ENCODE measurements at places on chromosomes 11 and 22.

DNA sequence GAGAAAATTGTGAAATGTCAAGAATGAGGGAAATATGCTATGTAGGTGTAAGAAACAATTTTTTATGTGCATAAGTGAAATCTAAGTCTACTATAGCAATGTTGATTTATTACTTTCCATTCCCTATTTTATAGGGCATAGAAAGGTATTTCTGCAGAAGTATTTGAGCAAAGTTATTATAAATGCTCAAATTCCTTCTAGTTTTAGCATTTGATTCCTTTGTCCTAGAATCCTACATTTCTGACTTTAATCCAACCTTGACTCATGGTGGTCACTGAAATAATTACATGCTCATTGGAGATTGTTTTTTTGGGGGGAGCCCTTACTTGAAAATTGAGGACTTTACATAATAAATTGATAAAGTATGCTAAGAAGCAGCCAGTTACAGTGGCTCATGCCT lies 716.6 kb upstream of the LUZP2 start:
- no peak for DNase-seq

GRCh38 chr11:83317757-83318690 lies 31.9 kb upstream of the CCDC90B start:
- no peak for DNase-seq

- DNase-seq = no peak
These were observed 33.0 kb downstream of the YWHAH start for GRCh38 chr22:31977141-31977841.

DNA sequence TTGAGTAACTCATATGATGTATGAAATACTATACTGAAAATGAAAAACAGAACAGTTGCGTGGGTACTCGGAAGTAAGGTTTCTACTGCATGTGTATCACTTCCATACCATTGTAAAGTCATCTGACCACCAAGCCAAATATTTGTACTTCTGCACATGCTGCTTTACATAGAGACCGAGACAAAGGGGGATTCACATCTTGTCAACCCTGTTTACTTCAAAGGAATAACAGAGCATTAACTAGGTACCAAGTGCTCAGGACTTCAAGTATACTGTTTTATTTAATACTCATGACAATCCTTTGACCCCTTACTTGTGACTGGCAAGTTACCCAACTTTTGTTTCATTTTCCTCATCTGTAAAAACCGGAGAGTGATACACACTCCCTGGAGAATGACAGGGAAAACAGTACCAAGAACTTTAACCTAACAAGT lies 9.9 kb downstream of the MAPK1 start:
- no peak for DNase-seq

GRCh38 chr11:35365961-35366360 lies 53.4 kb downstream of the SLC1A2 start:
- DNase-seq = no peak

DNA sequence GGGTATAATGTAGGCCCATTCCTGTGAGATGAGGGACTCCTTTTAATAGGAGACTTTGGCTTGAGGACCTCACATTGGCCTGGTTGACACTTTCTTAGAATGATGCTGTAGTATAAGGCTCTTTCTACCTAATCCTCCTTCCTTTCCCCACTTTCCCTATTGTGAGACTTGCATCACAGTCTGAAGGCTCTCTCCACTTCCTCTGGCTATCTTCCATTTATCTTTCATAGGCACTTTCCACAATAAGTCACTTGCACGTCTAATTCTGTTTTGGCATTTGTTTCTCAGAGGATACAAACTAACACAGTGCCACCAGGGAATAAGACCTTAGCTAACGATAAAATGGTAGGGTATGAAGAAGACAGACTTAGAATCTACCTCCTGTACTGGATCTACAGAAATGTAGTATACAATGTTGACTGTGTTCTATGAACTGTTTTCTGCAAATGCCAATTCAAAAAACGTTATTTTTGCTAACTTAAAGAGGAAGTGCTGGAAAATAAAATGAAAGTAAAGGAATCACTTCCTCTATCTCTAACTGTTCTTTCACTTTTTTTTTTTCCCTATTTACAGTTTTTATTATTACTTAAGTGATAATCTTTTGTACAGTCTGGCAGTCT lies 17.9 kb upstream of the PDE3B start:
- DNase-seq = no peak

DNA sequence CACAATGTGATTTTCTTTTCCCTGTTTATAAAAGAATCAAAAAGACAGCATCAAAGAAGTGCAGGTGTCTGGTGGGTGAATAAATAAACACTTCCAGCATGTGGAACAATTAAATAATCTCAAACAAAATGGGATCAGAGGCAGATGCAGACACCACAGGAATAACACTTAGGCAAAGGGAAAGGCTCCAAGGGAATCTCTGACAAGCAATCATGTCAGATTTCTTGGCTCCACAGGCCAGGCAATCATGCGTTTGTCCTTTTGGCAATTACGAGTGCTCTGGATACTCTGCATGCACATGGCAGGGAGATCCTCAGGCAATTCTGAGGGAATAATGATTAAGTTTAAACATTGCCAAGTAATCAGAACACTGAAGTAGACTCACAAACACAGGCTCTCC lies 403.5 kb upstream of the LUZP2 start:
- no peak for DNase-seq

GRCh38 chr11:107385361-107385981 lies 72.2 kb downstream of the CWF19L2 start:
- DNase-seq = no peak

DNA sequence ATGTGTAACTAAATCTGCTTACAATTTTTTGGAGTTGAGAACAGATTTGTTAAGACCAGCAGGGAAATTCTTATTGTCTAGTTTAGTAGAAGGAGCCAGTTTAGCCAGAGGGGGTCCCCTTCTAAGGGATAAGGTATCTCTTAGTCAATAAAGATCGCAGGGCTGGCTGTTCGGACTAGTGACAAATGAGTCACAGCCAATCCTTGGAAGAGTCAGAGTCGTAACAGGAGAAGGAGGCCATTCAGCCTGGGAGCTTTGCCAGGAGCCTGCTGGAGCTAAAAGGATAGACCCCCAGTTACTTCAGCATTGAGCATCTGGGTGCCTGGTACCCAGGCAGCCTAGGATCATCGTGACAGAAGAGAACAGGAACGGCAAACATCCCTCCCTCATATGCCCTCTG lies 191.6 kb upstream of the ARHGAP20 start:
- DNase-seq = no peak

- DNase-seq = no peak
These were observed 133.7 kb downstream of the SNX19 start for GRCh38 chr11:130782361-130783222.

- no peak for DNase-seq
These were observed 22.8 kb downstream of the ARRB1 start for GRCh38 chr11:75328426-75329277.

- DNase-seq = no peak
These were observed 32.6 kb upstream of the NNMT start for GRCh38 chr11:114263513-114264170.

DNA sequence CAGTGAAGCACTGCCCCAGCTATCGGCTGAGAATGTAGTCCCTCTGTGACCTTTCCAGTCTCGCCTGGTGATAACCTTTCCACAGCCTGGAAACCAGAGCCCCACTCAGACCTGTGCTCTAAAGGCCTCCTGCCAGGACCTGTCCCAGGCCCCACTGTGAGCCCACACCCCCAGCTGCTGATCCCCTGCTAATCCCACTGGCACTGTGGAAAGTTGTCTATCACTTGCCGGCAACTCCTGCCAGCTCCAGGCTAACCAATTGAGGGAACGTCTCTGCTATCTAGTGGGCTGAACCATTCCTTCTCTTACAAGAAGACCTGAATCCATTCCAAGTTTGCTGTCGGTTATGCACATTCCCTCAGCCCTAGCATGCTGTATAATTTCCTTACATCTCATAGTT lies 328.2 kb downstream of the FAM181B start:
- no peak for DNase-seq

DNA sequence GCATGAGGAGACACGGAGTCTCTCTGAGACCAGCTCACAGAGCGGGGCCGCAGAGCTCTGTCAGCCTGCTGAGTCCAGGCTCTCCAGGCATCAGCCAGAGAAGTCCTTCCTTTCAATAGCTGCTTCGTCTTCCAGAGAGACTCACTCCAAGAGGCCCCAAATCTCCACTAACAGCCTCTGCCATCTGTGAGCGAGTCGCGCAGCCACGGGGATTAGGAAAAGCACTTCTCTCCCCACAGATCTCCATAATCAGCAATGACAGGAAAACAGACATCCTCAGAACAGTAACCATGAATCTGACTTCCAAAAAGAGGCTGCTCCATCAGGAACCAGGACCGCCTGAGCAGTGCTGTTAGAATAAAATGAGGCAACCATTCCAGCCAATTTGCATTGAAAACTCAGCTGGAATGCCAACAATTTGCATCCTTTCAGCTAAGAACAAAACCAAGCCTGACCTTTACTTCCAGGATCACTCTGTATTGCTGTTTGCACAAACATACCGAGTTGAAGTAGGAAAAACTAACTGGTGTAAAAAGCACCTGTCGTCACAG lies 65.4 kb downstream of the SMCO4 start:
- no peak for DNase-seq

DNA sequence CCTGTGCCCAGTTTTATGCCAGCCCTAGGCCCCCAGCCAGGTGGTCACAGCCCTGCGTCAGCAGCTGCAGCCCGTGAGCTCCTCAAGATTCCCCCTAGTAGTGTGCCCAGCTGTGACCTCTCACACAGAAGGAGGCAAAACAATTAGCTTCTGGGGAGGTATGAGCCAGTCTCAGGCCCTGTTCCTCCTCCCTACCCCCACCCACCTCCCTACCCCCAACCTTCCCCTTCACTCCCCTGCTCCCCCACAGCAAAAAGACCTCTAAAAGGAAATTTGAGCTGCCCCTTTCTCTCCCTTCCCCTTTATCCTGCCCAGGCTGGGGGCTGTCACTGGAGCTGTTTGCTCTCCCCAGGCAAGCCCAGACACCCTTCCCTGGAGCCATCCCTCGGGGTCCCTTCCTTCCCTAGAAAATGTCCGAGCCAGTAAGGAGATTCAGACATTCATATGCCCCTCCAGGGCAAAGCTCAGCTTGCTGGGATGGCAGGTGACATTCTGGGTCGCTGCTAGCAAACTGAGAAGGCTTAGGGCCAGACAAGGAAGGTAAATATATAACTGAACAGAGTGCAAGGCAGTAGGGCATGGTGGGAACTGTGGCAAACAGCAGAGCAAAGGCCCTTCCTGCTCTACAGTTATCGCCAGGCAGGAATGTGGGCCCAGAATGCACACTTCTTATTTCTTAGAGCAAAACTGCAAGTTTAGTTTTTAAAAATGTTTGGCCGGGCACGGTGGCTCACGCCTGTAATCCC lies 300.2 kb downstream of the MN1 start:
- no peak for DNase-seq

DNA sequence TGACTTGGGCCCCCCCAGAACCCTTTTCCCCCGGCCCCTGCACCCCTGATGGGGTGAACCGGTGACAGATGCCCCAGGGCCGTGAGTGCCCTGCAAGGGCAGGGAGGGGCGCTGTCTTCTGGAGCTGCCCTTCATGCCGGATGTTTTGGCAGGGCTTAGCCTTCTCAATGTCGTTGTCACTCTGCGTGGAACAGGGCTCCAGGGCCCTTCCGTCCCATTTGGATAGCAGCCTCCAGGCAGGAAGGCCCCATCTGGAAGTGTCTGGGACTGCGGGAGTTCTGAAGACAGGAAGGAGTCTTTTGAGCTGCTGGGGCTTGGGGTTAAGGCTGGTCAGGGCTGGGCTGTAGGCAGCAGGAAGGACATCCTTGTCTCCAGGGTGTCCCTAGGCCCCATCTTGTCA lies 4.6 kb downstream of the FRMD8 start:
- DNase-seq = no peak

DNA sequence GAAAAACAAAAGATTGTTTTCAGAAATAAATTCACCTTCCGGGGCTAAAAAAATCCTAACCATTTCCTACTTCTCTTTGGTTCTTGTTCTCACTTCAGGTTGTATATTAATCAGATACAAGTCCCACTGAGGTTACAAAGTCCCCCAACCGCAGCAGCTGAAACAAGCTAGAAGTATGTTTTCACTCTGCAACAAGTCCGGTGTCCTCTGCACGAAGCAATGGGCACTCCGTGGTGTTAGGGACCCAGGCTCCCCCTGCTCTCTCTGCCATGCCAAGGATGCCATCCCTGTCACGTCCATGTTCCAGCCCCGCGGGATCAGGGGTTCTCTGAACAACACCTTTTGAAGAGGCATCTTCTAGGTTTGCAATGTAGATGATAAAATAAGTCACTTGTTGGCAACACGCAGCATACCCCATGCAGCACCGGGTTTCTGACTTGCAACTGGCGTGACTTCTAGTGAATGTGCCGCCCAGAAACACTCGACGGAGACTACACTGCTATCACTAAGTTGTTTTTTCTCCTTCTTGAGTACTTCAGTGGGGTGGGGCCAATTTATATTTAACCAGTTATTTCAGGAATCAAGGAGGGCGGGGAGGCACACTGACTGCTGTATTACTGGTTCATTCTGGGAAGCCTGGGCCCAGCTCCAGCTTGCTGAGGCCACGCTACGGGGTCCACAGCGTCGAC lies 25.4 kb upstream of the GSTP1 start:
- no peak for DNase-seq

DNA sequence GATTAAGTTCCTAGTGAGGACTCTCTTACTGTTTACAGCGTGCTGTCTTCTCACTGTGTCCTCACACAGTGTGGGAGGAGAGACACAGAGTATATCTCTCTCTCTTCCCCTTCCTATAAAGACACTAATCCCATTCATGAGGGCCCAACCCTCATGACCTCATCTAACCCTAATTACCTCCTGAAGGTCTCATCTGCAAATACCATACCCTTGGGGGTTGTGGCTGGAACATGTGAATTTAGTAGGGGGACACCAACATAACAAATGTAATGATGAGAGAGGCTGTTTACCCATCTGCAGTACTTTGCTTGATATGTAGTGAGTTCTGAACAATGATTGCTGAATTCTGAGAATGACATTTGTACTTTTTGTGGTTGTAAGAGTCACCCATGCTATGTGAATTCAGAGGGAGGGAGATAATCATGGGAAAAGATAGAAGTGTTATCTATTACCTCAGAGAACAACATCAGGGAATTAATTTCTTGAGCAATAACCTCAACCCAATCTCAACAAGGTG lies 4.9 kb upstream of the OR52W1 start:
- DNase-seq = no peak

DNA sequence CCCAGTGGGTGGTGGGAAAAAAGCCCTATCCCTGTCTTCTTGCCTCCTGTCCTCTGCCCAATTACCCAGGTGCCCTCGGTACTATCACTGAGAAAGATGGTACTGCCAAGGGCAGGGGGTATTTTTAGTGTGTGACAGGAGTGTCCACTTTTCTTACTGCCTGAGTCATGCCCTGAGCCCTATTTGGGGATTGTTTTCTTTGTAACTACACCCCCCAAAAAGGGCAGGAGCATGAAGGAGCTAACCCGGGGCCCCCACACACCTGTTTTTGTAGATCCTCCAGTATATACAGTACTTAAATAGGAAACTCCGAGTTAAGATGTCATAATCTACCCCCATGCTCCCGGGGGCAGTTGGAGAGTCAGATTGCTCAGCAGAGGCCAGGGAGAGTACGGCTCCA lies 3.8 kb downstream of the SMTNL1 start:
- no peak for DNase-seq

DNA sequence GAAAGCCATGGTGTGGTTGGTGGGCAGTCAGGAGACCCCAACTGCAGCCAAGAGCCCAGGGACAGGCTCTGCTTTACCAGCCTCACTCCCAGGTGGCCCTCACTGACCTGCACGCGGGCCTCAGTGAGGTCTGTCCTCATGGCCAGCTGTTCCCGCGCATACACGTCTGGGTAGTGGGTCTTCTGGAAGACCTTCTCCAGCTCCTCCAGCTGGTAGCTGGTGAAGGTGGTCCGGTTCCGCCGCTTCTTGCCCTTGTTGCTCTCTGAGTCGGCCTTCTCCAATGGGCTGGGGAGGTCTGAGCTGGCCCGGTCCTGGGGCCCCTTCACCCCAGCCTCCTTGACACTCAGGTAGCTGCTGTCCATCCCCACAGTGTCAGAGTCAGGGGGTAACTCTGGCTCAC lies 34.7 kb downstream of the ALX4 start:
- DNase-seq = no peak
